Activated T-cell treated with anti-CD3 and anti-CD28 coated beads, Interleukin-2, amount 50 U/mL, for 48 hours (primary cell): ENCODE measurements at places on chromosomes 2 and 18.

- no peak for DNase-seq
Observed at GRCh38 chr2:96835830-96836229, 8.0 kb downstream of the ANKRD23 start.

- DNase-seq = peak; percentile 68
Observed at GRCh38 chr2:105789745-105790460, 45.2 kb downstream of the NCK2 start.

- no peak for DNase-seq
Observed at GRCh38 chr2:5673145-5674025, 18.8 kb upstream of the SOX11 start.

- DNase-seq = no peak
Observed at GRCh38 chr18:51857989-51858388, 482.0 kb upstream of the DCC start.

DNA sequence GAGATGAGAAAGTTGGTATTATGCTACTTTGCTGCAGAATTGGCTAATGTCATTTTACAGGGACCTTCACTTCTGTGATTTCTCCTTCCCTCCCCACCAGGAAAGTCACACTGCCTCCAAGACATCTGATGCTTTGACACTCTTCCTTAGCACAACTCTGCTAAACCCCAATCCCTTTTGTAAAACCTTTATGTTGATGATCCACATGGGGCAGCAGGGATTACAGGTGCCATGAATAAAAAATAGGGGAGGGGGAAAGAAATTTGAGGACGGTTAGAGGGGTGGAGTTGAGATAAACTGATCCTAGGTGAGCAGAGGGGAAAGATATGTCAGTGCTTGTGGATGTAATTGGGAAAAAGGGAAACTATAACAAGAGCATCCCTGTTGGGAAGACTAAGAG is 26.4 kb downstream of the CCNT2 start:
- no peak for DNase-seq

GRCh38 chr2:234102112-234102511 is 51.6 kb downstream of the SPP2 start:
- DNase-seq = no peak

GRCh38 chr2:566379-567313 is 110.6 kb downstream of the TMEM18 start:
- no peak for DNase-seq

DNA sequence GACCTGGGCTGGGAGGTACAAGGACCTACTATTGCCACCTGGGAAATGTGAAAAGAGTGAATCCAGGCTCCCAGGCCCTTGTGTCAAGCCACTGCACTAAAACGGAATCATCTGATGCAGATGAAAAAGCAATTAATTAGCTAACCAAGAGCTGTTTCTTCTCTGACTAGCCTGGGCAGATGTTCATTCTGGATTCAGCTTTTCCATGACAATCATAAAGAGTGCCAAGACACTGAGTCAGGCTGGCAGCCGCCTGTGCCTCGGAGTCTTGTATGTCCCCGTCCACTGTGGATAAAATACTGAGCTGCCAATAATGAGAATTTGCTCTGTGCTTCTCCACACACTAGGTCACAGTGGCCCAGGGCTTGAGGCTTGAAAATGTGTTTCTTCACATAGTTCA is 21.7 kb upstream of the LCLAT1 start:
- no peak for DNase-seq

DNA sequence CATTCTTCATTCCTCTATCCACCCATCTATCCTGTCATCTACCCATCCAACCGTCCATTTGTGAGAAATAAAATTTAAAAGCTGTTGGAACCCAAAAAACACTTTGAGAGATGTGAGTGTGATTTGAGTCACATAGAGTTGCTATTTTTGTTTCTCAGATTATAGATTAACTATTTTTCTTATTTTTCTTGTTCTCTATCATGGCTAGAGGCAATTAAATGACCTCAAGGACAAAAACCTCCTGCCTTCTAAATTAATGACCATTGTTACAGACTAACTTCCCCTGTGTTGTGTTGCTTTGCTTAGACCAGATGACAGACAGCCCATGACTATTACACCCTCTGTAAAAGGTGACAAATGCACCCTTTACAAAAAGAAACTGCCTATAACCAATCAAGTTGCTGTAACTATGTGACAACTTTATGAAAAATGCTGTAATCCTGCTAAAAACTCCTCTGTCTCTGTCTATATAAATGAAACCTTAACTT is 207.9 kb upstream of the CXCR4 start:
- no peak for DNase-seq

- DNase-seq = no peak
Observed at GRCh38 chr2:159179696-159180095, 106.8 kb downstream of the WDSUB1 start.

DNA sequence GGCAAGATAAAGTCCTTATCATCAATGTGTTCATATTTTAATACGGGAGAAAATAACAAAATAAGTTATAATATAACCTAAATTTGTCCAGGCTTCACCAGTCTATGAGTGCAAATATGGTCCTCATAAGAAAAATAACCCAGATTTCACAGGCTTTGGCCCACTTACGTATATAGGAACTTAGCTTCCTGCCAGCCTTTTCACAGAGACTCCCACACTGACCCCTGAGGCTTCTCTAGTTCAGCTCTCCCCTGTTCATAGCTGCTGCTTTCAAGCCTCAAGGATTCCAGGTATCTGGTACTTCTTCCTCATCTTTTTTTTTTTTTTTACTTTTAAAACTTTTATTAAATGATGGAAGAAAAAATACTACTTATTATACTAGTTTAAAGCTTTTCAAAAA is 74.9 kb upstream of the PELI1 start:
- no peak for DNase-seq

- DNase-seq = no peak
Observed at GRCh38 chr2:206154197-206154596, 5.0 kb downstream of the NDUFS1 start.

DNA sequence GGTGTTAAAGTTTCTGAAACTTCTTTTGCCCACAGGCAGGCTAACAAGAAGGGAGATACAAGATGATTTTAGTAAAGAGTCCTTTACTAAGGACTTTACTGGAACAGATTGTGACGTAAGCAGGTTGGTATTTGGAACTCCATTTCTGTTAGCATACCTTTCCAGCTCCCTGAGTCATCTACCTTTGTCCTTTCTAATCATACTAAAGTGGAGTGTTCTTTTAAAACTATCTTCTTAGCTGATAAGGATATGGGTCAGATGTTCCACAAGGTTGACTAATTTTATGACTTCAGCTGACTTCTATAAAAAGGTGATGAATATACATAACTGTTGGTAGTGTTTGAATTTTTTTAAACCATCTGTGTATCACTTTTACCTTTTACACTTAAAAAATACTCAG is 21.1 kb downstream of the UGP2 start:
- no peak for DNase-seq

DNA sequence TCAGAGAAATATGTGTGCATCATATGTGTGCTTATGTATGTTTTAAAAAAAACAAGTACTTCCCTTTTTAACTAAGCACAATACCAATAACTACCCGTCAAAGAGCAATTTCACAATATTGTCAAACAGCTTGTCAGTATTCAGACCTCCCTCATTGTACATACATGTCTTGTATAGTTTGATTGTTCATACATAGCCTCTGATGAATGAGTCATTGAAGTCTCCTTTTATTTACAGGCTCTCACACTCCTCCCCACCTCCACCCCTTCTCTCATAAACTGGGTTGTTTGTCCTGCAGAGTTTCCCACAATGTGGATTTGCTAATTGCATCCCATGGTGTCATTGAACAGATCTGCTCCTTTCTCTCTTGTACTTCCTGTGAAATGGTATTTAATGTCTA is 132.8 kb upstream of the L3MBTL4 start:
- no peak for DNase-seq

DNA sequence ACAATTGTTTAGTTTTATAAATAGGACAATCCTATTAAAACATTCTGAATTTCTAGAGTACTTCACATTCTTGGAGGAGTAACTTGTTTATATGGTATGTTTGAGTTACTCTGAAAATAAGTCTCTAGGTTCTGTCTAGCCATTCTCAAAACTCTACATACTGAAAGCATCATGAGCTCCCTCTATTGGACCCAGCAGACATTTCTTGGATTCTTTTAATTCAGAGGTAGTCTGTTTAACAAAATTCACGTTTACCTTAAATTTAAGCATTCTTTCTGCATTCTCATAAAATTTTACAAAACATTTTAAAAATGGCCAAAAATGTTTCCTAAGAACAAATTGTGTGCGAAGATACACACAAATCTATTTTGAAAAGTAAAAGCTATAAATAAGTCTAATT is 15.3 kb downstream of the SP9 start:
- no peak for DNase-seq

DNA sequence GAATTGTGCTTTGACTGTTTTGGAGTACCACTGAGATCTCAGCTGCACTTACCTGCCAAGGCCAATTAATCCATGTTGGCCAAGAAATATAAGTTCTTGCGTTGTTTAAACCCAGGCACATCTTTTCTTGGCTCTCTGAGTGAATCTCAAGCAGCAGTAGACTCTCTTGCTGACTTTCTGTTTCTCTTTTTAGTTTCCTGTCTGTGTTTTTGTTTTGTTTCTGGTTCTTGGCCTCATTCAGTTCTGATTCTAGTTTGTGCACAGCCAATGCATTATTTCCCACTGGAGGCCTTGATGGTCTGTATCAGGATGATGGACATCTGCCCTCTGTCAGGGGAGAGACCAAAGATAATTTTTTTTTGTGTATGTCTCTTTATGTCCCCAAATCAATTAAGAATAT is 379.4 kb downstream of the CDH2 start:
- no peak for DNase-seq

DNA sequence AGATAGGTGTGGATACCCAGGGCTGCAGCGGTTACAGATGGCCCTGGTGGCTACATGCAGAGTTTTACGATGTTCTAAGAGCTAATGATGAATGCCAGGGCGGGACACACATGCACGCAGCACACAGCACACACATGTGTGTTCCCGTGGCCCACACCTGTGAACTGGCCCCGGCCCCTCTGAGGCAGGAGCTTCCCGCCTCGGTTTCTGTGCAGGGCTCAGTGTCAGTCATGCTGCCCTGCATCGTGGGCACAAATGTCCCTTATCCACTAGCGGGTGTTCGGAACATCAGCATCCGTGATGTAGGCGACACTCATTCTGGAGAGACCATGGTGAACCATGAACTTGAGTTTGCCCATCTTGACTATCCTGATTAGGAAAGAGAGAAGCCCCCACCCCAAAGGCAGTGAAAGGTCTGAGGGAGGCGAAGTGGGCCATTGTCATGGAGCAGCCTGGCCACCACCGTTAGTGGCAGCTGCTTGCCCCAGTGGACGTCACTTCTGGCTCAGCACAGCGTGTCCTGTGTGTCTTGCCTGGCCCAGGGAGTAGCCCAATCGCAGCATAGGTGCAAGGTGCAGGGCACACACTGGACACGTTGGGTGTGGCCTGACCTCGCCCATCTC is 43.8 kb downstream of the DCDC2C start:
- DNase-seq = no peak

GRCh38 chr2:54712516-54712915 is 10.9 kb upstream of the EML6 start:
- no peak for DNase-seq

GRCh38 chr2:134137182-134137611 is 116.7 kb upstream of the MGAT5 start:
- DNase-seq = no peak

DNA sequence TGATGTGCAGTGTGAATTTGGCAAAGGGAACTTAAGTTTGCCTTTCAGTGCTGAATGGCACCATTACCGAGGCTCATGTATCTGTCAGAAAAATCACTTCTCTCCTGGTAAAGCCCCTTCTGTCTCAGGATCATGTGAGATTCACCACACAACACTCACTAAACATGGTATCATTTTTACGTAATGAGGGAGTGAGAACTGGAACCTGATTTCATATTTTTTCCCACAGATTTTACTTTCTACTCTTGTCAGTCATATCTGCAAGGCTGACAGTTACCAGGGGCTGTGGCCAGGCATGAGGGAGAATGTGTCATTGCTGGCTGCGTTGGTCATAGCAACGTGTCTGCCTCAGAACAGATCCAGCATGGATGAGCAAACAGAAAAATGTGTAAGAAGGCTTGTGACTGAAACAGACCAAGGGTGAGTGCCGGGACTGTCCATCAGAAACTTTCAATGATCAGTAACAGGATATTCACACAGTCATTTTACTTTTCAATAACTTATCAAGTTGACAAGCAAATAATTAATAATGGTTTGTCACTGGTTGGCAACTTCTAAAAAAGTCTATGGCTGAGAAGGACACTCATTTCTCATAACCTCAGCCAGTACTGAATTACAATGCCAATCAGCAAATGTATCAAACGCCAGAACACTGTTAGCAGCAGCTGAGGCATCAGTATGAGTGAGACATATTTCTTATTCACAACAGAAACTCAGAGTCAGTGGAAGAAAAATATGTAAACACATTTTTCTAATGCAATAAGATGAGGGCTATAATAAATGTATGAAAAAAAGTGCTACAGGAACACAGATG is 100.5 kb downstream of the CDC42EP3 start:
- peak; percentile 72 for DNase-seq

DNA sequence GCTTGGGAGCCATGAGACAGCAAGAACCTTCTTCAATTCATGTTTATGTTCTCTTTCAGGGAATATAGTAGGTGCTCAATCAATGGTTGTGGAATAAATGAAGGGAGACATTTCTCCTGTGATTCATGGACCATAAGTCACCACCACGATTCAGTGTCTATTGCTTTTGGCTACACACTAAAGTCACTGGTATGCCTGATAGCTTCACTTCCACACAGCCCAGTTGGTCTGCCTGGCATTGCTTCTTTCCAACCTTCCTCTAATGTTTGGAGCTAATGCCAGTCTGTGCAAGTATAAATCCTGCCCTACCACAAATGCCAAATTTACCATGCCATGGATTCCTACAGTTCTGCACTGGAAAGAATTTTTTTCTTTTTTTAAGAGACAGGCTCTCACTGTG is 1.3 kb upstream of the CXCR1 start:
- DNase-seq = no peak

DNA sequence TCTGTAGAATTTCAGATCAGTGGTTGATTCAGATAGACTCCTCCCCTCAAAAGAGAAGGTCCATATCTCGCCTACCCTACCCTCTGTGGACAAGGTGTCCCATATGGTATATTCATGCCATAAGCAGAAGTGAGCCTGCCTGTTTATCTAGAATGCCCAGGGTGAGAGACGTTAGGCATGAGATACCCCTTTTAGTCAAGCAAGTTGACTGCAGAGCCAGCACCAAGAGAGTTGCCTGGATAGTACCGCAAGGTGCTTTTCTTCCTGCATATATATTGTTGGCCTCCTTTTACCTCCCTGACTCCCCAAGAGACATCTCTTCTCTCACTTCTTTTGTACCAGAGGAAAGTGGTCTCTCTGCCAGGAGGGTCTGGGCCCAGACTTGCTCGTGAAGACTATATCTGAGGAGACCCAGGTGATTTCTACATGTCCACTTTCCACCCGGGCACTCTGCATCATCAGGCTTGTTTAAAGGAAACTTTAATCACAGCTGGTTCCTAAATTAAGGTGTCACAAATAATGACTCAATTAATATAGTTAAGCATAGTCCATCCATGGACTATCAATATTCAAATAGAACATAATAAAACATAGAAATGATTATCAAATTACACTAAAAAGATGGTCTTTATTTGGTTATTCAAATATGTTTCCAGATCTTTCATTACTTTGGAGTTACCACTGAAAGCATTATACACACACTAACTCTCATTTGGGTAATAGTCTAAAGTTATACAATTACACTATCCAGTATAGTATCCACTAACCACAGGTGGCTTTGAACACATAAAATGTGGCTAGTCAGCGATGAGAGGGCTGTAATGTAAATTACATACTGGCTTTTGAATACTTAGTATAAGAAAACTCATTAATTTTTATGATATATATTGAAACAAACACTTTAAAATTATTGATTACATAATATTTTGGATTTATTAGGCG is 4.1 kb downstream of the ITGA4 start:
- peak; percentile 43 for DNase-seq

GRCh38 chr2:38665854-38666555 is at the start of gene GALM:
GALM (plus strand) TSS chr2:38666114; CDS start chr2:38666162, 48 bp downstream.
- peak; percentile 79 for DNase-seq
